ENCODE measurements at places on chromosomes 7 and 10. TPM values are rescaled to one million over a fixed set of nuclear protein-coding genes. Genes with fewer than 3 reads are reported as not detected.

ATRNL1 gene
- total RNA-seq, result 190 TPM

GRID2IP gene
- total RNA-seq, result not detected

RELN gene
- total RNA-seq, result 144 TPM

HOXA10 gene
- not detected for total RNA-seq

CABCOCO1 gene
- total RNA-seq, result 2.5 TPM
